ENCODE measurements at places on chromosomes 6 and 20. TPM values are rescaled to one million over a fixed set of nuclear protein-coding genes. Genes with fewer than 3 reads are reported as not detected.

- H3K36me3 ChIP-seq = peaks cover 37% of the 10 kb centered on the region
- no peak overlapping the region for H3K4me3 ChIP-seq
- no peak for DNase-seq
- H3K4me1 ChIP-seq = peaks cover 13% of the 10 kb centered on the region
- peak overlapping the region; percentile 45 for H3K27ac ChIP-seq
These were observed 34.9 kb downstream of the ASCC3 start for GRCh38 chr6:100846276-100846675.

DNA sequence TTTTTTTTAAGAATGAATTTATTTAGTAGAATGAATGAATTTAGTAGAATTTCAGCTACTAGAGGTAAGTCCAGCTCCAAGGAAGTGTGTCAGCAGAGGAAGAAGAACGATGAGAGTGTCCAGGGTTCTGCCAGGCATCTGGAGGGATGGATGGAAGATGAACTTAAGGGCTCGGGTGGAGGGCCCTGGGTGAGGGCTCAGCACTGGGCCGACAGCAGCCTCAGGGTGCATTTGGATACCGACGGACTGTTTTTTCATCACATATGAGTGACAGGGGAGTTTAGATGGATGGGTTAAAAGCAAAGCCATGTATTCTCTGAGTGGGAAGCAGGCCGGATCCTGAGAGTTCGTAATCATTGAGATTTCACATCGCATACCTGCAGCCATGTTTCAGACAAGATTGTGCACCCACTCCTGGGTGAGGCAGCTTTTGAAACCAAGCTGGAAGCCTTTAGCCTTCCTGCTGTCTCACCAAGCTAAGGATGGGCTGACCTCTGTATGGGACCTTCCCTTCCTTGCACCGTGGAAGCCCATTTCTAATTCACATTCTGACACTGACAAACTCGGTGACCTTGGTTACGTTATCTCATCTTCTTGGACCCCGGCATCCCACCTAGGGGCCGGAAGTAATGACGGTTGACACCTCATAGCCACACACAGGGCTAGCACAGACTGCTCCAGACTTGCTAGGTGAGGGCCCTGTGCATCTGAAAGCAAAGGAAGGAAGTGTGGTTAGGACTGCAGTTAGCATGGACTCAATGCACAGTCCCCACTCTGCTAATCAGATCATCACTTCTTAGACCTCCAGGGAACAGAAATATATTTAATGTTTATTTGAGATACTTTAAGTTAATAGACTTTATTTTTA, 228.5 kb downstream of the SLC24A3 start:
- no peak overlapping the region for H3K4me3 ChIP-seq
- peak overlapping the region; percentile 64 for H3K27ac ChIP-seq
- peaks cover 16% of the 10 kb centered on the region for H3K36me3 ChIP-seq

DNA sequence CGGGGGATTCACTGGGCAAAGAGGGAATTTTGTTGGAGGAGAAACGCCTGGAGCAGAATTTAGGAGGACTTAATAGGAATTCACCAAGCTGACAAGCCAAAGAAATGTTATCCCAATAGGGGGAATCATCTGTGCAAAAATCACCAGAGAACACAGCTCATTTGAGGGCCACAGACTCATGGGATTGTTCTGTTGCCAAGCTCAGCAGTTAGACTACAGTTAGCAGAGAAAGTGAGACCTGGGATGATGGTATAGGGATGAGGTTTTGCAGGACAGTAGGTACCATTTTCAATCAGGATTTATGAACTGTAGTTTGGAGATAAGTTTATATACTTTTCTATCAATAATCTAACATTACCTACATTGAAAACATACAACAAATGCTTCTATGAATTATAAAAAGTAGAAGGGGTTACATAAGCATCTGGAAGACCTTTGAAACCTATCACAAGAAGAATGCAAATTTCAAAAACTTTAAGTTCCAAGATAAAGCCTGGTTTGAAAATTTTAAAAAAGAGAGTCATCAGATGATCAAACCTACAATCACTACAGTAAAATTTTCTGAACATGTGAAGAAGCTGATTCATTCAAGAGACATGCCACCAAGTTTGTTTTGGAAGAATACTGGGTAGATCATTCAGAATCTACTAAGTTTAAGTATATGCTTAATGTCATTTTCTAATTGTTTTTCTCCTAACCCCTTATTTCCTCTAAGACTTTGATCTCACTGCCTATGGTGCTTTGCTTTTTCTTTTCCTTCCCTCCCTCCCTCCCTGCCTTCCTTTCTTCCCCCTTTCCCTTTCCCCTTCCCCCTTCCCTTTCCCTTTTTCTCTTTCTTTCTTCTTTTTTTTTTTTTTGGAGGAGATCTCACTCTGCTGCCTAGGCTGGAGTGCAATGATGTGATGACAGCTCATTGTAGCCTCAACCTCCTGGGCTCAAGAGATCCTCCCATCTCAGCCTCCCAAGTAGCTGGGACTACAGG, 81.5 kb downstream of the KIF13A start:
- H3K4me1 ChIP-seq = peaks cover 22% of the 10 kb centered on the region
- H3K4me3 ChIP-seq = no peak overlapping the region
- no peak overlapping the region for H3K27ac ChIP-seq
- H3K36me3 ChIP-seq = peaks cover 3% of the 10 kb centered on the region
- peaks cover 15% of the 10 kb centered on the region for H3K27me3 ChIP-seq

- H3K27me3 ChIP-seq = no peaks in the 10 kb centered on the region
- no peak overlapping the region for H3K4me3 ChIP-seq
- DNase-seq = no peak
- no peaks in the 10 kb centered on the region for H3K4me1 ChIP-seq
These were observed 41.6 kb downstream of the IBTK start for GRCh38 chr6:82205930-82206392.

CLPSL1 gene
- total RNA-seq = not detected

All from activated CD8-positive, alpha-beta T cell treated with anti-CD3 and anti-CD28 coated beads, Interleukin-2, amount 10 ng/mL, durations not matched to agents 7 days and 5 days (primary cell).